ENCODE measurements at places on chromosomes 11 and 22.

GRCh38 chr11:13972043-13972910 is 9.8 kb downstream of the SPON1 start:
- no peak for DNase-seq

GRCh38 chr11:129278586-129279319 is 86.6 kb upstream of the ARHGAP32 start:
- no peak for DNase-seq

DNA sequence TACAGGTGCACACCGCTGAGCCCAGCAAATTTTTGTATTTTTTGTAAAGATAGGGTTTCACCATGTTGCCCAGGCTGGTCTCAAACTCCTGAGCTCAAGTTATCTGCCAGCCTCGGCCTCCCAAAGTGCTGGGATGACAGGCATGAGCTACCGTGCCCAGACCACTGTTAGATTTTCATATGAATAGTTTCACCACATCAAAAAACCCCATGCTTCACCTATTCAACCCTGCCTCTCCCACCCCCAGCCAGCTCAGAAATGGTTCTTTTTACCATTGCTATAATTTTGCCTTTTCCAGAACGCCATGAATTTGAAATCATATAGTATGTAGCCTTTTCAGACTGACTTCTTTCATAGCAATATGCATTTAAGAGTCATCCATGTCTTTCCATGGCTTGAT is 37.9 kb downstream of the CDPF1 start:
- no peak for DNase-seq

- DNase-seq, result peak; percentile 36
Observed at GRCh38 chr22:45208993-45209838, 31.5 kb downstream of the KIAA0930 start.

DNA sequence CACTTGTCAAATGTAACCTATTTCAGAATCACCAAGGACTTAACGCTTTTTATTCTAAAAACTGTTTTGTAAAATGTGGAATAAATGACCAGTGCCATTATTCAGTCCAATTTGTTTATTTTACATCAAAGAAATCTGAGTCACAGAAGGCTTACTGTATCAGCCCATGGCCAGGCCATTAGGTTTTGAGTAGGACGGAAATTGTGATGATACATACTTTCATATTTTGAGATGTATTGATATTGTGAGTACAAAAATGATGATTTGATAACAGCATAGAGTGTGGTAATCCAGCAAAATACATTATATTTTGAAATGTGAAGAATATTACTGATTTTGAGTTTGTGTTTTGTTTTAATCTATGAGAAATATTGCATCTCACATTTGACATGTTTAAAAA is 81.1 kb downstream of the PIWIL3 start:
- DNase-seq, result no peak

DNA sequence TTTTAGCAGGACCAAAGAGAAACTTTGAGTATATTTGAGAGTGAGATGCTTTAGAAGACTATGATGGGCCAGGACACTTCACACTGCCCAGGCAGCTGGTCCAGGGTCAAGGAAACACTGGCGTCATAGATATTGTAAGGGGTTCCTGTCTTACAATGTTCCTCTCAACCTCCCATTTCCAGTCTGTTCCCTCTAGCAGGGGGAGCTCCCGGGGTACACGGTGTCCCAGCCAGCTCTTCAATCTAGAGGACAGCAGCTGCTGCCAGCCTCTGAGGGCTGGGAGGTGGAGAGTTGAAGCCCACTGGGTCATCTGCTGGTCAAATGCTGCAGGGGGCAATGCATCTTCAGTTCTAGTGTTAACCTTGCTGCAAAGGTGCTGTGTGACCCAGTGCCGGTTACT is 40.7 kb upstream of the TIMP3 start:
- no peak for DNase-seq

DNA sequence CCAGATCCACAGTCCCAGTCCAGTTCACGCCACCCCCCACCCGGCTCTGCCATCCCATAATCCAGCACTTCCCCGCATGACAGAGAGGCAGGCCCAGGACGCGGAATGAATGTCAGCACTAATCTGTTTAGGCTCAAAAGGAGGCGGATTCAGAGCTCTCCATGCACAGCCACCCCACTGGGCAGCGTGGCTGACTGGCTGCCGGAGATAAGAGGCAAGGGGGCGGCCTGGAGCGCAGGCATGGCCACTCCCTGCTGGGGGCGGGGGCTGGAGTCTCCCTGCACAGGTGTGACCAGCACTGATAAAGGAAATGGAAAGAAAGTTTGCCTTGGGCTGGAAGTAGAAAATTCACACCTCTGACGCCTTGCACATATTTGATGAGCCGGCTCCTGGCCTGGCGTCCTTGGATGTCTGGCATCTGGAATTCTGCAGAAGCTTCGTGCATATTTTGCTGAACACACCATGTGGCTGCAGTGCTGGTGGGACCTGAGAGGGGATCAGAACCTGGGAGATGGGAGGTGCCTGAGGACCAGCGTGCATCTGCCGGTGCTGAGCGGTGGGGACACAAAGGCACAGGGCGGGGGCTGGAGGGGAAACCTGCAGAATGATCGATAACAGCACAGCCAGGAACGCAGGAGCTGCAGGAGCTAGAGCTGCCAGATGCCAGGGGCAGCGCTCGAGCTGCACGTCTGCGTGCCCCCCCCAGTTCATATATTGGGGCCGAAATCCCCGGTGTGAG is 344.4 kb downstream of the CTTN start:
- DNase-seq, result no peak

GRCh38 chr11:129224538-129224937 is 32.4 kb upstream of the ARHGAP32 start:
- no peak for DNase-seq

DNA sequence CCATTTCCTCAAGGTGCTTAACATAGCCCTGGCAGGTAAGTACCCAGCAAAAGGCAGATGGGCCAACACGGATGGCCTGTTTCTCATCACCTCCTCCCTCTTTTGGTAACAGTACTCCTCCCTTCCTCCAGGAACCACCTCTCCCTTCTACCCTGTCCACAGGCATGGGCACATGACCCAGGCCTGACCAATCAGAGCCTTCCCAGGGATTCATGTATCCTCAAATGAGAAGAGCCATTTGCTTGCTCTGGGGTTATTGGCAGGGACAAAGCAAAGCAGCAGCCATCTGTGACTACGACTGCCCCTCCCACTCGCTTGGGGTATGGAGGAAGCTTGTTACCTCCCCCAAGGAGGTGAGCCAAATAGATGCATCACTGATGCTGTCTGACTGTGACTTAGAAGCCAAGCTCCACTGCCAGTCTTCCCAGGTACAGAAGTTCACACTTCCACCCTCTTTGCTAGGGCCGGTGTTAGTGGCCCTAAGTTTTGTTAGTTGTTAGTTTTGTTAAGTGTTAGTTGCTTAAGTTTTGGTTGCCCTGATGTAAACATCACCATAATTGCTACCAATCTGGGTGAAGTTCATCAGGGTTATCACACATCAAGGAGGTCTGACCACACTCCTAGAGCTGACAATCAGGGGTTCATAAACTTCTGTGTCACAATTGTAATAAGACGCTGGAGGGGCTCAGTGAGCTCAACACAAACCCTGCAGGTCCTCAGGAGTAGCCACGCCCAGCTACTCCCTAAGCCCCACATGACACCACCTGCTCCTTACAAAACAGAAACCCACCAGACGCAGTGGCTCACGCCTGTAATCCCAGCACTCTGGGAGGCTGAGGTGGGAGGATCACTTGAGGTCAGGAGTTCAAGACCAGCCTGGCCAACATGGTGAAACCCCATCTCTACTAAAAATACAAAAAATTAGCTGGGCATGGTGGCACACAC is 57.3 kb downstream of the ARFGAP3 start:
- DNase-seq, result no peak

DNA sequence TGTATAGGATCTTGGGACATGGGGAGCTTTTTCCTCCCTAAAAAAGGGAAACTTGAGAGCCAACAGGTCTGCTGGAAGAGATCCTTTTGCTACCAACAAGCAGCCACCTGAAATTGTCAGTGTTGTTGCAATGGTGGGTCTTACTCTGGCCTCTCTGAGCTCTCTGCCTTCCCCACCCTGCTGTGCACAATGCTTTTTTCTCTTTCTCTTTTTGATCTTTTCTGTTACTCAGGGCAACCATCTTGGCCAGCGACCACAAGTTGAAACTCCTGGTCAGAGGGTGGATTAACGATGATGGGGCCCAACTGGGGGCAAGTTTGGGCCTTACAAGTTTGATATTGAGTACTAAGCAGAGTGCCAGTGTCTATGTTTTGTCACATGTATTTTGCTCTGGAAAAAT is 155.8 kb downstream of the KIRREL3 start:
- no peak for DNase-seq

GRCh38 chr11:99884750-99885149 is 802.3 kb upstream of the ARHGAP42 start:
- DNase-seq, result no peak

GRCh38 chr11:132802947-132803346 is 729.4 kb downstream of the OPCML start:
- DNase-seq, result no peak

GRCh38 chr11:87722756-87723565 is 452.3 kb downstream of the RAB38 start:
- no peak for DNase-seq

GRCh38 chr11:11247576-11247975 is 105.5 kb downstream of the CSNK2A3 start:
- no peak for DNase-seq

DNA sequence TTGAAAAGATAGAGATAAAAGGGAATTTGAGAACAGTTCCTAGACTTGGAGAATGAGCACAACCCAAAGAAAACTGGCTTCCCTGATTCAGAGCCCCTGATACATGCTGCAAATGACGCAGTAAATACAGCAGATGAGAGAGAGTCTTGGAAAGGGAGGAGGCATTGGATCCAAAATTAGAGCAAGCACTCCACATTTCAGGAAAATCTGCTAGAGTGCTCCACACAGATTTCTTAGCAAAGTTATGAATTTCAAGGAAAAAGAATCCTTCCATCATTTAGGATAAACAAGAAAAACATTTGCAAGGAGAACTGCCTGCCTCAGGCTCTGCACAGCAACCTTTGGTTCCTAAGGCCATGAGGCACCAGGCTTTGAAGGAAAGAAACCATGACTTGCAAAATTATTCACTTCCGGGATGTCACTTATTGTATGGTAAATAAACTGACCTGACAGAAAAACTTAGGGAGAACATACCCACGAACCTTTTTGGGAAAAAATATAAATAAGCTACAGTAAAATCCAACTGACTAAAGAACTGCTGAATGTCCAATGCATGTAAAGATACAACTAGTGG is 89.8 kb upstream of the RTL6 start:
- no peak for DNase-seq

DNA sequence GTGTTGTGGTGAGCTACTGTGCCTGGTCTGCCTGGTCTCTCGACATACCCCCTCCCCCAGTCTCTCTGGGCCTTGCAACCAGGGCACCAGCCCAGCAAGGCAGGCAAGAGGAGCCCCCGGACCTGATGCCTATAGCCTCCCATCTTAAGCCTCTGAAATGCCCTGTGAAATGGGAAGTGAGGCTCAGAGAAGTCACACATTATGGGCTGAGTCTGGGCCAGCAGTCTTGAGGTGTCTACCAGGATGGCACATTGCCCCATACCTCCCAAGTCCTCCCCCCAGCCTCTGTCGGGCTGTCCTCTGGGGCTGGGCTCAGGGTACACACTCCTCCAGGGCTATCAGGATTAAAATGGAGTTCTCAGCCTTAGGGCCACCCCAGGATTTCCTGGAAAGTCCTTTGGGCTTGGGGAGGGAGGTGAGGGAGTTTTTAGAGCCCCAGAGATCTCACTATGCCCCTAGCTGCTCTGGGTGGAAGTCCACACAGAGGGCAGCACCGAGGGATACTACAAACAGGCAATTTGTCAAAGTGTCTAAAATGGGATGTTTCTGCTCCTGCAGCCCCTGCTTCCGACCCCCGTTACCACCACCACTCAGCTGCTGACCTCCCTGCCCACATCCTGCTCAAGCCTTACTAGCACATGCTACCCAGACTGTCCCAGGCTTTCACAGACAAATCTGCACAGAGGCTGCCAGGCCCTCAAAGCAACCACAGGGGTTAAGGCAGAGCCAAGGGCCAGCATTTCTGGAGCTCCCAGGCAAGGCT is 3.1 kb upstream of the SH3BP1 start:
- no peak for DNase-seq

- no peak for DNase-seq
Observed at GRCh38 chr11:78397398-78397797, 20.2 kb downstream of the GAB2 start.

GRCh38 chr11:79396674-79397073 is 44.2 kb downstream of the TENM4 start:
- DNase-seq, result no peak

DNA sequence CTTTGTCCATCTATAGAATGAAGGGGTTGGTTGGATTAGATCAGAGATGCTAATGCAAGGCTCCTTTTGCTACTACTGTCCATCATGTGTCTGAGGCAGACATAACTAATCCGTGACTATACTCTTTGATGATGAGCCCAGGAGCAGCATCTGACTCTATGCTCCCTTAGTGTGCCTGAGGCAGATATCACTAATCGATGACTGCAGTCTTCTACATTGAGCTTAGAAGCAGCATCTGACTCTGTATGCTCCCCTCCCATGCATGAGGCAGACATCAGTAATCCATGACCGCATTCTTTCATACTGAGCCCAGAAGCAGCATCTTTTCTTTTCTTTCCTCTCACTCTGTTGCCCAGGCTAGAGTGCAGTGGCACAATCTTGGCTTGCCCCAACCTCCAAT is 4.2 kb downstream of the TCN2 start:
- no peak for DNase-seq

DNA sequence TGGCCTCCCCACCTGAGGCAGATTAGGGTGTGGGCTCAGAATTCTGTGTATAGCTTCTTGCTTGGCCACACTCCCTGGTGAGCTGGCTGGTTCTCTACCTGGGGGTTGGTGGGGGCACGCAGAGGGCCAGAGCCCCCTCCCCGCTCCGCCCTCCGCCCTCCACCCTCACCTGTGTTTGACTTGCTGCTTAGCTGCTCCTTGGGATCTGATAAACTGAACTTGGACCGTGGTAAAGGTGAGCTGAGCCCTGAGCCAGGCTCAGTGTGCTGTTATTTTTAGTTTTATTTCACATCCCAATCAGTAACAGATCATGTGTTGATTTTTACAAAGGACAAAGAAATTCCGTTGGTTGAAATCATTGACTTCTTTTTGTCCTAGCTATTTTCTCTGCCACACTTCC is 2.0 kb downstream of the OVOL1 start:
- no peak for DNase-seq

DNA sequence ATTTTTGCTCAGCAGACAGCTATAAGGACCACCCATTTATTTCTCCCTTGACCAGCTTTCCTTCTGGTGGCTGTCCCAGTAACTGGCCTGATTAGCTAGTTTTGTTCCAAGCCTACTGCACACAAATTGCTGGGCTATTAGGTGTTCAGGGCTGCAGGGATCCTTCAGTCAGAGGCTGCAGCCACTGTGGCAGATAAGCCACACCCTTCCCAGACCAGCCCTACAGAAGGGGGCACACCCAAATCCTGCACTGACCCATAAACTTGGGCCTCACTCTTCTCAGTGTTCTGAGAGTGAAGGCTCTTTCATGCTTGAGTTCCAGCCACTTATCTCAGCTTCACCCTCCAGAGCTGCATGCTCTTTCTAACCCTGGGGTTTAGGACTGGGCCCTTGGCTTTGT is 200.0 kb downstream of the AASDHPPT start:
- DNase-seq, result no peak

All from stimulated activated CD4-positive, alpha-beta T cell treated with anti-CD3 and anti-CD28 coated beads, Interleukin-4, amount 100 ng/mL, for 48 hours (primary cell).